Left ventricle myocardium superior (tissue), 1 donor: ENCODE measurements at places on chromosomes 1 and 21. TPM values are rescaled to one million over a fixed set of nuclear protein-coding genes. Genes with fewer than 3 reads are reported as not detected.

GRCh38 chr1:39755965-39756659, 15.0 kb downstream of the OXCT2 start:
- no peak for DNase-seq

DNA sequence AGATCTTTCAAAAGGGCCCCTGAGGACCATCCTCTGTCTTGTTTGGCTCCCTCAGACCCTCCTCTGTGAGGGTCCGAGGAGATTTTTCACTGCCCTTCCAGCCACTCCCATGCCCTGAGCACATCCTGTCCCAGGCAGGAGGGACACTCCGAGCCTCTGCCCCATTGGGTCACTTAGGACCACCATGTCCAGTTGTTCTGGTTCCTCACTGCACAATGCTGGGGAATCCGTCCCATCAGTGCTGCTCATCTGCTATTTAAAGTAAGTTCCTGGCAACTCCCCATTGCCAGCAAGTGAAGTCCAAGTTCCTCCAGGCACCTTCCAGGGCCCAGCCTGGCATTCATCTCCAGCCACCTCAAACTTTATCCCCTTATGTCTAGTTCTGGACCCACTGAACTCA, 117.5 kb upstream of the GRIK3 start:
- no peak for DNase-seq

DNA sequence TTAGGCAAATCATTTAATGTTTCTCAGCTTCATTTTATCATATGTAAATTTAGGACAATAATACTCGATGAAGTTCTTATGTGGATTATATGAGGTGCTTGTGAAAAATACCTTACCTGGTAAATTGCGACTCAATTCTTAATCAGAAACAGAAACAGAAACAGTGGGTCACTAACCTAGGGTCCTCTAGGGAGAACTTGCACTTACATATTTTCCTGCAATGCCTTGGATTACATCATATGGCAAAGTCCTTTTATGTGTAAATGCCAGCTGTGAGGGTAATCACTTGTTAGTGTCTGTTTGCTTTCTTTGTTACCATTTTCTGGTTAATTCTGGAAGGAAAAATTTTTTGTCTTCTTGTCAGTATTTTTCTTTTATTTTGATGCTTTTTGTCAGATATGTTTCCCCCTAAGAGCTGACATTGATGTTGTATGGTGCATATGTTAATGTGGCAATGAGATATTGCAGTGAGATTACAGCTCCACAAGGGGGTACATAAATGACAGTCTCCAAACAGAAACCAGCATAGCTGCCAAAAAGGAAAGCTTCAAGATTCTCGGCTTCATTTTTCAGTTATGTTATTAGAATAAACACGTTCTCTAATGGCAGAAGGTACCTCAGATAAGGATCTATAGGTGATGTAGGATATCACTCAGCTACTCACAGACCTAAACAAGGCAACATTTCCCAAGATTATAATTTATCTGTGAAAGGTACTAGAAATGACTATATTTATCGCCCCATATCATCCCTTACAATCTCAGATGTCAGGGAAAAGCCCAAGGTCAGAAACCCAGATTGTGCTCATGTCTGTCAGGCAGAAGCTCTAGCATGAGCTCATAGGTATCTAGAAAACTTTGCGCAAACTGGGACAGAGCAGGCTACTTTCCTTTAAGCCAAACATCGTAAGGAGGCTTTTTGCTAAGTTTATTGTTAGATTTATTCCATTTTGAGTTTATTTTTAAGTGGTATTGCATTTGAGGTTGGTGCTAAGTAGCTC, 119.9 kb downstream of the FASLG start:
- no peak for DNase-seq

DNA sequence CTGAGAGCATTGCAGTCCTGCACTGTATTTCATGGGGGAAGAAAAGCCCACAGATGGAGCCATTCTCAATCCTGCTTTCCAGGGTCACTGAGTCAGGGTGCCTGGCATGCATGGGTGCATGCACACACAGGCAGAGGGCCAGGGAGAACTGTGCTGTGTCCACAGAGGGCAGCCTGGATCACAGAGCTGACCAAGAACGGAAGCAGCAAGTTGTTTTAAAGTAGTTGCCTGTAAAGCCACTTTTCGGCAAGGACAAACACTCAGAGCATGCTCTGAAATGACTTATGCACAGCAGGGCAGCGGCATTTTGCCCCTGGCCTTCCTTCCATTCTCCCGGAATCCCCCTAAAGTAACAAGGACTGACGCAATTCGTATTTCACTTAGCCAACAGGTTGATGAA, 3.6 kb downstream of the ERG start:
- no peak for DNase-seq

Gene TMPRSS15
- total RNA-seq, result not detected

DNA sequence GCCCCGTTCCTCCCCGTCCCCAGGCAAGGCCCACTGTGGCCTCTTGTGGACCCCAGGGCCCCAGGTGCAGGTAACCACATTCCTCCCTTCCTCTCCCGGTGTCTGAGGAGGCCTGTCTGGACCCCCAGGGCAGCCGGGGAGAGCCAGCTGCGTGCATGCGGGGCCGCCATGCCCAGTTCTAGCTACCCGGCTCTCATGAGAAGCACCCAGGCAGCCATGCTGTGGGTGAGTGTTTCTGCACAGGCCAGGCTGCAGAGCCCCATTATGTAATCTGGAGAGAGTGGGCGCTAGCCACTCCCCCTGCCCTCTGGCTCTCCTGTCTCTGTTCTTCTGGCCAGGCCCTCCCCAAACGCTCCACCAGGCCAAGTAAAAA, 18.4 kb upstream of the PLEKHG5 start:
- DNase-seq, result no peak

Gene LPAR3
- 20.4 TPM for total RNA-seq

- no peak for DNase-seq
Measured at GRCh38 chr1:31657020-31657804, 12.5 kb upstream of the PEF1 start.
